ENCODE measurements at places on chromosomes 16 and 17. TPM values are rescaled to one million over a fixed set of nuclear protein-coding genes. Genes with fewer than 3 reads are reported as not detected.

- DNase-seq, result peak; percentile 93
- no peaks in the 10 kb centered on the region for H3K4me1 ChIP-seq
- H3K4me3 ChIP-seq, result no peak overlapping the region
- no peak overlapping the region for H3K27ac ChIP-seq
These were observed 16.0 kb upstream of the TANC2 start for GRCh38 chr17:62950067-62950466.

GRCh38 chr17:65536573-65537342 lies 24.7 kb downstream of the AXIN2 start:
- H3K27ac ChIP-seq, result no peak overlapping the region
- no peaks in the 10 kb centered on the region for H3K36me3 ChIP-seq

DNA sequence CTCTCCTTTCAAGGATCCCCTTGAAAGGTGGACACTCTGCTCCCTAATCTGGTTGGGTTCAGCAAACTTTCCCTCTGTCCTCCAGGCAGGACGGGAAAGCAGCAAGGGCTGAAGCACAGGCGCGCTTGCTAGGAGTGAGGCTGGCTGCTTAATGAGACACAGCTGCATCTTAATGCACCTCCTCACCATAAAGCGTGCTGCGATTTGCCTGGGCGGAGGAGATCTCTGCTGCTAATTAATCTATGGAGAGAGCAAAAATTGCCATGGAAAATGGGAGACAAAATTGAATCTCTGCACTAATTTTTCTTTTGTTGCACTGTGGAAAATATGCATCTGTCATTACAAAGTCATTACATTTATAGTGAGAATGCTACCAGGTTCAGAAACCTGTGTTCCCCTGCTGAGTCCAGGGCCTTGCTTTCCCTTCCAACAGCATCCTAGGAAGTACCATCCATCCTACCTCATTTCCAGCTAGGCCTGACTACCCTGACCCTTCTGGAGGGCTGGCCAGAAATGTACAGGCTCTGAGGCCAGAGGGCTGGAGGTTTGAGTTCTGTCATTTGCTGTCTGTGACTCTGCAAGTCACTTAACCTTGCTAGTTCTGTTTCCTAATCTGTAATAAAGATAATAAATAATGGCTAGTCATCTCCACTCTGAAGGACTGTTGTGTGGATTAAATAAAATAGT lies 43.5 kb upstream of the BCAR1 start:
- peaks cover 5% of the 10 kb centered on the region for H3K36me3 ChIP-seq
- no peak overlapping the region for H3K27ac ChIP-seq
- no peak overlapping the region for H3K4me3 ChIP-seq
- H3K4me1 ChIP-seq, result peaks cover 4% of the 10 kb centered on the region
- no peak for DNase-seq

Gene CSF3
- total RNA-seq, result not detected

- DNase-seq, result no peak
- H3K4me1 ChIP-seq, result no peaks in the 10 kb centered on the region
- peaks cover 16% of the 10 kb centered on the region for H3K36me3 ChIP-seq
These were observed 6.4 kb downstream of the PFAS start for GRCh38 chr17:8255499-8255898.

GRCh38 chr17:40150276-40150675 lies 9.9 kb downstream of the CASC3 start:
- no peak overlapping the region for H3K27ac ChIP-seq
- DNase-seq, result no peak
- H3K4me1 ChIP-seq, result no peaks in the 10 kb centered on the region
- H3K36me3 ChIP-seq, result peaks cover 6% of the 10 kb centered on the region

DNA sequence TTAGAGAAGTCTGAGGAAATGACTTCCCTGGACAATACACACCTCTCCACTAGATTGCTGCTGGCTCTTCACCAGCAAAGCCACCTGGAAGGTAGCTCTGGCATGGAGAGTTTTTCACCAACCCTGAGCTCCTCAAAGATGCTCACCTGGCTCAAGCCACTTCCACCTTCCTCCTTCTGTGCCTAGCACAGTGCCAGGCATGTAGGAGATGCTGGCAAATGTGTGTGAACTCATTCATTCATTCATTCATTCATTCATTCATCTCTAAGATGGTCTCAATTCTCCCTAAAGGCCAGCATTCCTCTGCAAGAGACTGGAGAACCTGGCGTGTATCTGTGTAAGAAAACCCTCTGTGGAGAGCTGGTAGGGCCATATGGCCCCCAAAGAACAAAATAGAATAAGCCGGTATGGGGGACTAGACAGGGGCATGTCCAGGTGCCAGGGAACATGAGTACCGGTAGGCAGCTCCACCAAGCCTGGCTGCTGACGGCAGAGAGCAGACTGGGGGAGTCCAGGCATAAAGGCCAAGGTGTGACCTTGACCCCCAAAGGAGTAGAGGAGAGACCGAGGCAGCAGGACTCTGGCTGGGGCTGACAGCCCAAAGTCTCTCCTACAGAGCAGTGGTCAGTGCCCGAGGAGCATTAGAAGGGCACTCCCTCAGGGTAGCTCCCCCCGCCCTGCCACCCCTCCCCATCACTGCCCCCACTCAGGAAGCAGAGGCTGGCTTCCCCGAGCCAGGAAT lies 132.2 kb upstream of the TNRC6C start:
- no peak overlapping the region for H3K4me3 ChIP-seq
- no peak for DNase-seq
- H3K27me3 ChIP-seq, result no peaks in the 10 kb centered on the region
- H3K27ac ChIP-seq, result no peak overlapping the region
- no peaks in the 10 kb centered on the region for H3K36me3 ChIP-seq

Gene CD300H
- not detected for total RNA-seq

GRCh38 chr17:72123530-72124437 lies 3.0 kb downstream of the SOX9 start:
- H3K4me3 ChIP-seq, result no peak overlapping the region
- peaks cover 7% of the 10 kb centered on the region for H3K4me1 ChIP-seq
- H3K27ac ChIP-seq, result no peak overlapping the region
- DNase-seq, result peak; percentile 42

Gene CPHXL2
- not detected for total RNA-seq

DNA sequence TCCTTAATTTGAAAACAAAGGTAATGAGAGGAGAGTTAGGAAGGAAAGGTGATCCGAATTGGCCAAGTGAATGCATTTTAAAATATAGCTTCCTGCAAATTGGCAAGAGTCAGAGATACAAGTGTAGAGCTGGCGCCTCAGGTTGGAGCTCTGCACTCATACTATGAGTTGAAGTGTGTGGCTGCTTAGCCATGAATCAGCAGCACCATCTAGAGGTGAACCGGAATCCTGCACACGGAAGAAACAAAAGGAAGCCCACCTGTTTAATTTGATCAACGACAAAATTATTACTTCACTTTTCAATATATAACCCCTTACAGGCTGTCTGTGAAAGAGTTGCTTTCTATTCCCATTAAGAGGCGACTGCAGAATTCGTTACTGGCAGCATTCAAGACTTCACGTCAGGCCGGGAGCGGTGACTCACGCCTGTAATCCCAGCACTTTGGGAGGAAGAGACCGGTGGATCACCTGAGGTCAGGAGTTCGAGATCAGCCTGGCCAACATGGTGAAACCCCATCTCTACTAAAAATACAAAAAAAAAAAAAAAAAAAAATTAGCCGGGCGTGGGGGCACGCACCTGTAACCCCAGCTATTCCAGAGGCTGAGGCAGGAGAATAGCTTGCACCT lies 1253.7 kb upstream of the CDH8 start:
- DNase-seq, result peak; percentile 1
- H3K36me3 ChIP-seq, result no peaks in the 10 kb centered on the region
- no peaks in the 10 kb centered on the region for H3K27me3 ChIP-seq
- no peak overlapping the region for H3K4me3 ChIP-seq
- H3K27ac ChIP-seq, result no peak overlapping the region
- H3K4me1 ChIP-seq, result no peaks in the 10 kb centered on the region

Gene KRTAP4-3
- not detected for total RNA-seq

DNA sequence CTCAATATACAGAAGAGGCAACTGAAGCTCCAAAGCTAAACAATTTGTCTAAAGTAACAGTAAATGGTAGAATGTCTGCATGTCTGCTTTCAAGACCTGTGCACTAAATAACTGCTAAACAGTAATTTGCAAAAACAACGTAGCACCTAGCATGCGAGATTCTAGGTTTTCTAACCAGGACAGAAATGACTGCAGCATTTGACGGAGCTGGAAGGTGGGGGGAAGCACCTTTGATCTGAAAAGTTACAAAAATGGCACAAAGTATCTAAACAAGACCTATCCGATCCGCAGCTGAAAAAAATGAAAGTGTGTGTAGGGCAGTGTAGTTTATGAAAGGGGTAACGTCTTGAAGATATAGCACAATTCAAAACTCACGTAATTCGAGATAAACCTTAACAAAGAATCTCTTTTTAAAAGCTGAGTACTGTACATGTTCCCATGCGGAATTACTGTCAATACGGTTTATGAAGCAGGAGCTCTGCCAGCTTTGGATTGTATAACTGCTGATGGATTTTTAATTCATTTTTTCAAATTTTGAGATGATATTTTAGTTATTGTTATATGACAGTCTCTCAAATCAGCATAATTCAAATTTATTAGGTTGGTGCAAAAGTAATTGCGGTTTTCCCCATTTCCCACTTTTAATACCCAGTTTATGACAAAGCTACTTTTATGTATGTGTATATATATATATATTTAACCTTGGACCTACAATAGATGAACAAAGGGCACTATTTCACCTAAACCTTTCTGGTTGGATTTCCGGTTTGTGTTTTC lies 1.2 kb upstream of the WIPI1 start:
- no peak for DNase-seq
- H3K27me3 ChIP-seq, result no peaks in the 10 kb centered on the region
- peak overlapping the region; percentile 75 for H3K4me3 ChIP-seq
- H3K27ac ChIP-seq, result peak overlapping the region; percentile 72
- H3K36me3 ChIP-seq, result no peaks in the 10 kb centered on the region

DNA sequence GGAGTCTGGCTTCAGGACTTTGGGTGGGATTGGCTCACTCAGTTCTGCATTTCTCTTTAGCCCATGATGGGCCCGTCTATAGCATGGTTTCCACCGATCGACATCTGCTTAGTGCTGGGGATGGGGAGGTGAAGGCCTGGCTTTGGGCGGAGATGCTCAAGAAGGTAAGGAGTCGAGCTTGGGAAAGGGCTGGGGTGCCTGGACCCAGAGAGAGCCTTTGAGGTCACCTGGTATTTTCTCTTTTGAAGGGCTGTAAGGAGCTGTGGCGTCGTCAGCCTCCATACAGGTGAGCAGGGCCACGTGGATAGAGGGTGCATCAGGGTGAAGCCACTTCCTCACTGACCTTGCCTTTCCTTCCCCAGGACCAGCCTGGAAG lies 2.2 kb downstream of the THOC6 start:
- no peak for DNase-seq
- peaks cover 27% of the 10 kb centered on the region for H3K36me3 ChIP-seq
